ENCODE measurements at places on chromosomes 2 and 18. TPM values are rescaled to one million over a fixed set of nuclear protein-coding genes. Genes with fewer than 3 reads are reported as not detected.

The DNER gene
- 111 TPM for total RNA-seq

GRCh38 chr2:171531291-171531690 is 9.0 kb downstream of the CYBRD1 start:
- no peak for DNase-seq

- no peak for DNase-seq
Observed at GRCh38 chr2:188949046-188949818, 24.9 kb upstream of the COL3A1 start.

The SLC38A11 gene
- not detected for total RNA-seq

The KIAA2012 gene
- not detected for total RNA-seq

GRCh38 chr2:8149985-8150539 is 531.8 kb upstream of the ID2 start:
- no peak for DNase-seq

The MROH2A gene
- total RNA-seq: not detected

GRCh38 chr18:5891184-5891853 is 4.0 kb downstream of the TMEM200C start:
- no peak for DNase-seq

- no peak for DNase-seq
Observed at GRCh38 chr18:11322716-11323115, 173.3 kb upstream of the PIEZO2 start.
